ENCODE measurements at places on chromosomes 16 and 17.

DNA sequence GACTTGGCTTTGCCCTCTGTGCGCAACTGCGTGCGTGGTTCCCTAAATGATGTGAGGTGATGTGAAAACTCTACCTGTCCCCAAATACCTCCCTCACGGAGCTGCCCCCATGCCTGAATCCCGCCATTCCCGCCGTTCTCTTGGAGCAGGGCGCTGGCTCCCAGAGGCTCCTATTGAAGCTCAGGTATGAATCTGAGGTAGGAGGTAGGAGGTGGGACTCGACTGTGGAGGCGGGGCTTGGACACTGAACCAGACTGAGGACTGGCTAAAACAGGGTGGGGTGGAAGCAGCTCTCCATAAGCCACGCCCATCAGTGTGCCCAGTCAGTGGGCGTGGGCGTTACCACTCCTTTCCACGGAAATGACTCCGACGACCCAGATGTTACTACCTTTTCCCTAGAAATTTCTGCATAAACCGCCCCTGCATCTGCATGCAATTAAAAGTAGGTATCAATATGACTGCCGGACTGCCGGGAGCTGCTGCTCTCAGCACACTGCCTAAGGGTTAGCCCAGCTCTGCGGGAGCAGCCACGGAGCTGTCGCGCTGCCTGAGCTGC is 41.0 kb downstream of the FOXL1 start:
- DNase-seq: no peak

- DNase-seq: no peak
These were observed 24.5 kb downstream of the PMP22 start for GRCh38 chr17:15240644-15241043.

- no peak for DNase-seq
These were observed 50.4 kb downstream of the SLFN5 start for GRCh38 chr17:35293151-35293847.

DNA sequence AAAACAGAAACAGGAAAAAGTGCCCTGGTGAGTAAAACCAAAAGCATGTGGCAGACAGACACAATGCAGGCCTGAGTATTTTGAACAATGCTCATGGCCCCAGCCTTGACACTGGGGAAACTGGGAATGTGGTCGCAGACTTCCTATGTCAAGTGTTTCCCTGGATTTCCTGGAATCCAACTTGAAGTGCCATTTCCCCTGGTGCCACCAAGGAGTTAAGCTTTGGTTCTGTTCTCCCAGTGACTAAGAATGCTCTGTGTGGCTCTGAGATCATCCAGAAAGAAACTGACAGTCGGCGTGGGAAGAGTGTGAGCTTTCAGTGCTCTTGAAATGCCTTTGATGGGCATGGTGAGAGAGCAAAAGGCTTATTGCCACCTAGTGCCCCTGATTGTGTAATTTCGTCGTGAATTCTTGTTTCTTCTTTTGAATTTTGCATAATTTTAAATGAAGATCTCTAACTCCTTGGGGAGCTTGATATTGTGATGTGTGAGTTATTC is 96.0 kb downstream of the YPEL2 start:
- no peak for DNase-seq

DNA sequence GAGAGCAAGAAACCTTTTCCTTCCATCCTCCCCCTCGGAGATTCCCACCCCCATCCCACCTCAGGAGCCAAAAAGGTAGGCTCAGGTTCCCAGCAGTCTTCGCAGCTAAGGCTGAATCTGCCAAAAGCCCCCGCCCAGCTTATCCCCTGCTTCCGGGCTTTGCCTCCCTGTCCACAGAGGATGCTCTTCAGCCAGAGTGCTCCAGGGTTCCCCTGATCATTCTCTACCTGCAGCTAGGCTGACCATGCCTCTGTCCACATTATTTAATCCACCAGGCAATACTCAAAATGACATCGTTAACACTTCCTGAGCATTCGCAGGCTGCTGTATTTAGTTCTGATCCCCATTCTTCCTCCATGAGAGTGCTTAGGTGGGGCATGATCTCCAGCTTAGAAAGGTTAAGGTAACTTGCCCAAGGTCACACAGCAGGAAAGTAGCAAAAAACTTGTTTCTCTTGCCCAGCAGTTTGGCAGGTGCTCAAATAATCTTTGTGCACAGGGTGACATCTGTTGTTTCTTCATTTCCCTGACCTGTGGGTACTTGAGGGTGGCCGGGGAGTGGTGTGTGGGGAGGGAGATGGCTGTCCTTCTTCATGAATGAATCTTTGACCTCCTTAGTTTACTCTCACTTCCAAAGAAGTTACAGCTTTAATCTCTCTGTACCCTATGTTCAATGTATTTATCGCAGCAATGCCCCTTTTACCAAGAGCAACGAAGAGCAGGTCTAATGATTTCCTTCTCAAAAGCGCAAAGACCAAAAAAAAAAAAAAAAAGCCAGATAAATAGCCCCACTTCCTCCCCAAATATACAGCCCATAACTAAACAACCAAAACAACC is 848 bp upstream of the TBKBP1 start:
- DNase-seq: no peak

DNA sequence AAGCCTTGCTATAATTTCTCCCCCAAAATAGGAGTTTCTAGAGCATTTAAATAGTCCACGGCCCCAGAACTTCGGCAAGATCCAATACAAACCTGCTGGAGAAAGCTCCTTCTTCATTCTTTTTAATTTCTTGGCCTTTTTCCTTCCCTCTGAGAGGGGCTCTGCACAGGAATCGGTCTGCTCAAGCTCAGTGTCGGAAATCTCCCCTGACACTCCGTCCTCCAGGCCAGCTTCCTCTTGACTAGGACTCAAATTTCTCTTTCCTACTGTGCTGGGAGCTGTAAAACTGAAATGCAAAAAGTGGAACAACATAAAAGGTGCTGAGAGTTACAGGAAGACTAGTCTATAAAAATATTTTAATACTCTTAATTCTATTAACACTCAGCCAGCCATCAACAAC is 183.3 kb downstream of the PARN start:
- no peak for DNase-seq

DNA sequence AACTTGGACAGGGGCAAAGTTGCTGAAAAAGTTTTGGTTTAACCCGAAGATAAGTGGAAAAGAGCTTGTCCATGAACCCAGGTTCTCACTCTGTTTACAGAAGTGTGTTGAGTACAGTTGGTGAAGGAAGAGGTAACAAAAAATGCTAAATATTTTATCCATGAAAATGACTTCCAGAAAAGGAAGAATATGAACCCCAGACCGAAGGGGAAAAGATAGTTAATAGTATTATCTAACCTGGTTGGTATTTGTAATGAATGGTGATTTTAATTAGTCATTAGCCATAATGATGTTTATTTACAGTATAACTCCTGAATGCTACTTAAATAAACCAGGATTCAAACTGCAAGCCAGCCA is 574 bp upstream of the TMEM106A start:
- DNase-seq: no peak

DNA sequence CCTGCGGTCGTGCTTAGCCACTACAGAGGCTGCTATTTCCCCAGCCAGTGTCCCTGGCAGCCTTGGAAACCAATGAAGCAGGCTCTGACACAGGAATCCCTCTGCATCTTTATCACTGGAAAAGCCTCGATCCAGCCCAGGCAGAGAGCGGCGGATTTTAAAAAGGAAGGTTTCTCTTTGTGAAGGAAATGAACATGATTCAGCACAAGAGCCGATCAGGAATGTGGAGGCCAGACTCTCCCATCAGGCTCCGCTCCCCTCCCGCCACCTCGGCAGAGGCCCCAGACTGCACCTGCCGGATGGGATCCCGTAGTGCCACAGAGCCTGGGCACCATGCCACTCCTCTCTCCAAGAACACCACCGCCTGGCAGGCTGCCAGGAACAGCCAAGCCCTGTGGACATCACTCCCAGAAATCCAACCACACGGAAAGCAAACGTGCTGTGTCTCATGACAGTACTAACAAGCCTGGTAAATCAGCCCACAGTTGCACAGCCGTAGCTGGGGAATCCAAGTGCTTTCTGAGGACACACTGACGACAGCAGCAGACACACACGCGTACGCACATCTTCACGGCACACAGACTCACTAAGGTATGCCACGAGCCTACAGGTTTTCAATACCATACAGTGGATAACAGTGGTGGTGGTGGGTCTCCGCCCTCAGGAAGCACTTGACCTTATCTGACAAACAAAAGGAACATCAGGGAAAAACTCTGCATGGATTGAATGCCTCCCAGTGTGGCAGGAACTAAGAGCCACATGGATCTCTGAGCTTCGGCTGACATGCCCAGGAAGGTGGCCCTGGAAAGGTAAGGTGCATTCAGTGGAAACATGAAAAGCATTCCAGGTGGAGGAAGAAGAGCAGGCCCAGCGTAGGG is 5.4 kb downstream of the LRRC75A start:
- no peak for DNase-seq

DNA sequence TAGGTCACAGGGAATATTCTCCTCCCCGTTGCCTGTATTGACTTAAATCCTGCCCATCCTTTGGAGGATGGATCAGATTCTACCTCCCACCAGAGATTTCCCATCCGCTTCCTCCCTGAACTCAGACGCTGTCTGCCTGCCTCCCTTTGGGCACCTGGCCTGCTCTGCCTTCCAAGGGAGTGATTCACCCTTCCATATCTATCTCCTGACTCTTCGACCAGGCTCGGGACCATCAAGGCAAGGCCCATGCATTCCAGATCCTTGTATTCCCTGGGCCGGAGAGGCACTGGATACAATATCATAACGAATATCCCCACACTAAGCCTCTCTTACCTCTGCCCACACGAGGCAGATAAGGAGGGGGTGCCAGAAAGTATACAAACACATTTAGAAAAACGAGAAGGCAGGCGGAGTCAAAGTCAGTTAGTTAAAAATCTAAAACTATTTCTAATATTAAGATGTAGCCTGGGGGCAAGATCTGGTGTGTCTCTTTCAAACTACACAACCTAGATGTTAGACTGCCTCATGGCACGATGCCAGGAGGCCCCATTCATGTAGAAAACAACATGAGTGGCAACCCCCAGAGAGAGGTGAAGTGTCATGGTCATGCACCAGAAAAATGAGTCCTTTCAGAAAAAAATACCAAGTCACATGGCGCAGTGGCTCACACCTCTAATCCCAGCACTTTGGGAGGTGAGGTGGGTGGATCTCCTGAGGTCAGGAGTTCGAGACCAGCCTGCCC is 9.2 kb downstream of the PMP22 start:
- no peak for DNase-seq

GRCh38 chr17:17504341-17505140 is 8.3 kb upstream of the RASD1 start:
- no peak for DNase-seq

GRCh38 chr16:48075398-48075797 is 80.4 kb downstream of the ABCC12 start:
- no peak for DNase-seq

DNA sequence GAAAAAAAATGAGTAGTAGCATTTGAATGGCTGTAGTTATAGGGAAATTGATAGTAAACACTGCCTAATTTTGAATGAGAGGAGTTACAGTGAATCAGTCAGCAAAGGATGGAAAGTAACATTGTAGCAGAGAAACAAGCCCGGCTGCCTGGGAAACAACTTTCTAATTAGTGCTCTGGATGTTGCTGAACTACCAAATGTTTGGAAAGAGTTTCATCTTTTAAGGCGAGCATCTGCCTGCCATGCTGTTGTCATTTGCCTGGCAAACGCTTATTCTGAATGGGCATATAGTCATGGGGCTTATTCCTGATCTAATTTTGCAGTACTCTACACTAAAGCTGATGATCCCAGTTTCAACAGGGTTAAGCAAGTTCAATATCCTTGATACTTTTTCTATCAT is 138.6 kb downstream of the CDH11 start:
- DNase-seq: no peak

DNA sequence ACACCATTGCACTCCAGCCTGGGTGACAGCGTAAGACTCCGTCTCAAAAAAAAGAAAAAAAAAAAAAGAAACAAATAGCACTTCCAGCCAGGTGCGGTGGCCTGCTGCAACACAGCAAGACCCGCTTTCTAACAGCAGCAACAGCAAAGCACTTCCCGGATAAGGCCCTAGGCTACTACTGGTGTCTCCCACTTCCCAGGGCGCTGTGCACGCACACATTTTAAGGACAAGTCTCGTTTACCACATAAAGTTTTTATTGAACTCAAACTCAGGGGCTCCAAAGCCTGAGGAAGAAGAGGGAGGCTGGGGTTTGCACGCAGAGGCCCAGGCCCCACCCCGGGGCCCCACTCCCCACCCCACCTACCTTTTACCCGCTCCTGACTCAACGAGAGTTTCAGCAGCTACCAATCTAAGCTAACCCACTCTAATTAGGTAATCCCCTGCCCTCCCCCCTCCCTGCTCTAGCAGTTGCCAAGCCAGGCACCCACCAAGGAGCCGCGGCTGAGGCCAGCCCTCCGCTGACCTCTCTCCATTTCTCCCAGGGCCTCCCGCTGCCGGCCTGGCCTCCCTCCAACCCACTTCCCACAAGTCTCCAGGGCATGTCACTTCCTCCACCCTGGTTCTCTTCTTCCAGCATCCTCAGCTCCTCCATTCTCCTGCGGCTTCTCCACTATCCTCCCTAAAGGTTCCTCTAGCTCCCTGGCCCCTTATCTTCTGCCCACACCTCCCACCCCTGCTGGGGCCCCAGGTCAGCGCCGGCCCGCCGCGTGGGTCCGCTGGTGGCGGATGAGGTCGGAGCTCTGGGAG is 2.4 kb downstream of the ZNF768 start:
- no peak for DNase-seq

GRCh38 chr17:34511931-34512330 is 67.5 kb upstream of the TMEM132E start:
- no peak for DNase-seq

DNA sequence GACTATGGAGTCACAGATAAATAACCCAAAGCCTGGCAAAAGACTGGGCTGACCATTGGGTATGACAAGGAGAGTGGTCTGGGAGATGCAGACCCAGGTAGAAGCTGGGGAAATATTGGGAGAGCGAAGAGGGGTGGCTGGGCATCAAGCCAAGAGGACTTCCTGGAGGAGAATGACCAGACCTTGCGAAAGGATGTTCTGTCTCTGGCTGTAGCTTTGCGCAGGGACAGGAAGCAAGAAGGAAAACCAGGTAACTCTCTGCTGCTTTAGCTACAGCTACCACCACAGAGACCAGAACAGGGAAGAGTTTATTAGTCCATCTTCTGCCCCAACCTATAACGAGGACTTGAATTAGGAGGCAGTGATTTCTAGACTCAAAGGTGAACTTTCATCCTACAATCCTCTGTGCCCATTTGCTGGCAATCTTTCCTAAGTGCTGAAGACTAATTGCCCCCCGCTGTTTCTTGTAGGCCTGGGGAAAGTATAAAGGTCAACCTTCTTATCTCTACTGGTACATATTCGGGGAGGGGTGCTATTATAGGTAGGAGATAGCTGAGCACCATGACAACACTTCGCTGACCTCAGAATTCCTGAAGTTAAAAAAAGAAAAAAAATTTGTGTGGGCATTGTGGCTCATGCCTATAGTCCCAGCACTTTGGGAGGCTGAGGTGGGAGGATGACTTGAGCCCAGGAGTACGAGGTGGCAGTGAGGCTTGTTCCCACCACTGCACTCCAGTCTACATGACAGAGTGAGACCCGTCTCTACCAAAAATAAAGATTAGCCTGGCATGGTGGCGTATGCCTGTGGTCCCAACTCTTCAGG is 19.1 kb upstream of the KIFC3 start:
- DNase-seq: no peak

DNA sequence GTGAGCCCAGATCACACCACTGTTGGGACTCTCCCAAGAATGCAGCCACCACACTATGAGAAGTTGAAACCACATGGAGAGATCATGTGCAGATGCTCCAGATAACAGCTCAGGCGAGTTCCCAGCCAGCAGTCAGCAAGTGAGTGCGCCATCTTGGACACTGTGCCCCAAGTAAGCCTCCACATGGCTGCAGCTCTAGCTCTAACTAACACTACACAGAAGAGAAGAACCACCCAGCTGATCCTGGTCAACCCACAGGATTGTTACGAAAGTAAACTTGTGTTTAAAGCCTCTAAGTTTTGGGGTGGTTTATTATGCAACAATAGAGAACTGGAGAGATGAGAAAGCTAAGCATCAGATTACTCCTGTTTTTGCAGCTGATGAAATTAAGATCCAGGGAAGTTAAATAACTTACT is 25.8 kb downstream of the SLC38A7 start:
- DNase-seq: no peak
